Esophagus muscularis mucosa (tissue), 4 donors: ENCODE measurements at places on chromosomes 16 and 17. TPM values are rescaled to one million over a fixed set of nuclear protein-coding genes. Genes with fewer than 3 reads are reported as not detected.

CXCL16 gene
- total RNA-seq: 21.7 TPM

HOXB3 gene
- 33.6 TPM for total RNA-seq

C17orf78 gene
- total RNA-seq: not detected

ENPP7 gene
- not detected for total RNA-seq

SMIM36 gene
- not detected for total RNA-seq

ETV4 gene
- 1.3 TPM for total RNA-seq

CRISPLD2 gene
- total RNA-seq: 245 TPM

HOXB7 gene
- 0.65 TPM for total RNA-seq

KRTAP17-1 gene
- not detected for total RNA-seq

HS3ST6 gene
- not detected for total RNA-seq

WNK4 gene
- total RNA-seq: 1.7 TPM

UTS2R gene
- not detected for total RNA-seq

PRCD gene
- total RNA-seq: 3.7 TPM

HERPUD1 gene
- 64.0 TPM for total RNA-seq

TM4SF5 gene
- total RNA-seq: not detected

CLEC19A gene
- total RNA-seq: not detected

HOXB1 gene
- total RNA-seq: not detected

CMTM2 gene
- 1.8 TPM for total RNA-seq

NLRP1 gene
- 19.5 TPM for total RNA-seq

ARHGAP27 gene
- total RNA-seq: 15.0 TPM

GPT2 gene
- 2.5 TPM for total RNA-seq
